ENCODE measurements at places on chromosomes 16 and 17.

DNA sequence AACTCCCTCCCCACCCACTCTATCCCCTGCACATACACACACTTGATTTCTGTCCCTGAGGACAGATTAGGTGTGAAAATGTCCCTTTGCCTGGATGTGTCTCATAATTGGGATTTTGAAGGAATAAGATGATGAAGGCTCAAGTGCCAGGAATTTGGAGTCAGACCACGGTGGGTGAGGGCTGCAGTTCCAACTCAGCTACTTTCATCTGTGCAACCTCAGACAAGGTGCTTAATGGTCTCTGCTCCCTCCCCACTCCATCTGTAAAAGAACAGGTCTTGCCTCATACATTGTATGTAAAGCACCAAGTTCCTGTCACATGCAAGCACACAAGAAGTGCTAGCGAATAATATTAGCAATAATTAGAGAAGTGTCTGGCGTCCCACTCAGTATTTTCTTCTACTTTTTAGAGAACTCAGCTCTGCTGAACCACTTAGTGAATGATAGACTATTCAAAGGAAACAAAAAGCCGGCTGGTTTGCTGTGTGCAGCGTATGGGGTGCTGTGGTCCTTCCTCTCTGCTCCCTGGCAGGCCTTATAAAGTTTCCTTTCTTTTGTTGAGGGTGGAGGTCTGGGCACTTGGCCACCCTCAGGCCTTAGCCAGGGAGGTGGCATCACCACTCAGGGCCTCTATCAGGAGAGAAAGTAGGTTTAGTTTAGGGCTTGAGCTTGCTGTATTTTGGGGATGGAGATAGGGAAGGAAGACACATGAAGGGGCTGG lies 6.4 kb downstream of the TBX4 start:
- no peak for DNase-seq

DNA sequence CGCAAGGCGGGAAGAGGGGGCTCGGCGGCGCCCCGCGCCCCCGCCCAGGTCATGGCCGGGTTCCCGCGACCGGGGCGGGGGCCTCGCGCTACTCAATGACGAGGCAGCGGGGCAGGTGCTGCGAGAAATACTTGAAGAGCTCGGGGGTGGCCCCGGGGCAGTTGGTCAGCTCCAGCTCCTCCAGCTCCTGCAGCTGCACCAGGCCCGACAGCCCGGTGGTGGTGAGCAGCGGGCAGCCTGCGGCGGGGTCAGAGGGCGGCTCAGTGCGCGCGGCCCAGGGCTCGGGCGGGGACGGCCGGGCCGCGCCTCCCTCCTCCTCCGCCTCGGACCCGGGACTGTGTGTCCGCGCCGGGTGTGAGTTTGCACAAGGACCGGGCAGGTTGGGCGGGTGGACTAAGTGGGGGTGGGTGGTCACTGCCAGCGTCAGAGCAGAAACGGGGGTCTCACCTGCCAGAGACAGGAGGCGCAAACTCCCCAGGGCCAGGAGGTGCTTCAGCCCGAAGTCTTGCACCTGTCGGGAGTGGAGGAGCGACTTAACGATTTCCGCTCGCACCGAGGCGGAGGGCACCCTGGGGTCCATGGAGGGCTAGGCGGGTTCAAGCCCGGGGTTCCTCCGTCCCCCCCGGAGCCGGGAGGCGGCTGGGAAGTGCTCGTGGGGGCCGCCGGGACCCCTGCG lies 4.1 kb upstream of the WDR24 start:
- DNase-seq = no peak

DNA sequence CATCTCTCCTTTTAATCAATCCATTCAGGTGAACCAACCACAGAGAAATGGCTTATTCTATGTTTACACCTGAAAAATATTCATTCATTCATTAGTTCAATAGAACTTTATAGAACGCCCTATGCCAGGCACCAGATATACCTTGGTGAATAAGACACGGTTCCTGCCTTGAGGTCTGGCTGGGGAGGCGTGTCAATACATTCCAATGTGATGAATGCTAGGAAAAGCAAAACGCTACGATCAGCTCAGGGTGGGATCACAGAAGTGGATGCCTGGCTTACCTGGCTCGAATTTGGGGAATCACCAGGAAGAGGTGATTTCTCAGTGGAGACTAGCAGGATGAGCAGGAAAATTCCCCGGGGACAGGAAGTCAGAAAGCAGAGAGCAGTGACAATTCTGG lies 17.5 kb upstream of the WFIKKN2 start:
- DNase-seq = no peak

- no peak for DNase-seq
These were observed 811 bp upstream of the MAP2K3 start for GRCh38 chr17:21283482-21284318.

- no peak for DNase-seq
These were observed 9.5 kb downstream of the NLRC5 start for GRCh38 chr16:56998861-56999260.

GRCh38 chr16:78117391-78117790 lies 17.9 kb downstream of the WWOX start:
- no peak for DNase-seq

DNA sequence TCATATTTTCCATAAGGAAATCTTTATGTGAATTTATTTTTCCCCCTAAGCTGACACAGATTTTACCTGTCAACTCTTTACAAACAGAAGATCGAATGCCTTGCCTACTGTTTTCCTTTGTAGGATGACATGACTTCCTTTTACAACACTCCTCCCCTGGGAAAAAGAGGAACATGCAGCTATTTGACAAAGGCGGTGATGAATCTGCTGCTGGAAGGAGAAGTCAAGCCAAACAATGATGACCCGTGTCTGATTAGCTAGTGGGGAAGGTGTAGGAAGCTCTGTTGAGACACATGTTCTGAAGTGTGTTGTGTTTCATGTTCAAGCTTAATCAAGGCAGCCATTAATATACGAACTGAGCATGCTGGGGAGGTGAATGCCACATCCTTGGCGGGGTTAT lies 238.0 kb downstream of the PHKB start:
- no peak for DNase-seq

DNA sequence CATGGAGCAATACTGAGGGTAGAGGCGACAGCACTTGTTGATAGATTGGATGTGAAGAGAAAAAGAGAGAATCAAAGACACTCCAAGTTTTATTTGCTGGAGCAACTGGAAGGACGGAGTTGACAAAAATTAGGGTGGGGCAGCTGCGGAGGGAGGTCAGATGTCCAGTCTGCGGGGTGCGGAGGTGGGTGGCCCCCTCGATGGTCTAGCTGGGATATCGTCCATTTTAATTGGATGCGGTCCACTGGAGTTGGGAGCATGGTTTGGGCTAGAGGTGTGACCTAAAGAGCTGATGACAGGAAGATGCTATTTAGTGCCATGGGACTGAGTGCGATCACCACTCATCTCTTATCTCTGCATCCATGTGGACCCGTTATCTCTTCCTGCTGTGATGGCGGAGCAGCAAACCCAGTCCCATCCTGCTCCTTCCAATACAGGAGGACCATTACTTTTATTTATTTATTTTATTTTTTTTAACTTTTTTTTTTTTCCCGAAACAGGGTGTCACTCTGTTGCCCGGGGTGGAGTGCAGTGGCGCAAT lies 48.3 kb upstream of the CBX4 start:
- no peak for DNase-seq

- no peak for DNase-seq
These were observed 428 bp upstream of the SALL1 start for GRCh38 chr16:51151435-51151960.

DNA sequence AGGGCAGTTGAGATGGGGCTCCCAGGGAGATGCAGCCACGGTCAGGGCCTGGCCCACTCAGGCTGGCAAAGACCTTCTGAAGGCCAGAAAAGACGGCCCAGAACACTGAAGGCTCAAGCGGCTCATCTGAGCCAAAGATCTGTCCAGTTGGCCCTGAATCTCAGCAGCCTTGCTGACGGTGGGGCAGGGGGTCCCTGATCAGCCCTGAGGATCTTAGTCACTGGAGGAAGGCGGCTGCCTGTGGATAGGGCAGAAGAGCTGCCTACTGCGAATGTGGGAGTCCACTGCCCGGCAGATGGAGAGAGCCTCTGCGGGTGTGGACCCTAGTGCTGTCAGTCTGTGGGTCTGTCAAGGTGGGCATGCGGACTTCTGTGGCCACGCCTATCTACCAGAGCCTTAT lies 1738.2 kb downstream of the TP53TG3F start:
- no peak for DNase-seq

GRCh38 chr16:392450-393030 lies 4.5 kb upstream of the NME4 start:
- DNase-seq = no peak

DNA sequence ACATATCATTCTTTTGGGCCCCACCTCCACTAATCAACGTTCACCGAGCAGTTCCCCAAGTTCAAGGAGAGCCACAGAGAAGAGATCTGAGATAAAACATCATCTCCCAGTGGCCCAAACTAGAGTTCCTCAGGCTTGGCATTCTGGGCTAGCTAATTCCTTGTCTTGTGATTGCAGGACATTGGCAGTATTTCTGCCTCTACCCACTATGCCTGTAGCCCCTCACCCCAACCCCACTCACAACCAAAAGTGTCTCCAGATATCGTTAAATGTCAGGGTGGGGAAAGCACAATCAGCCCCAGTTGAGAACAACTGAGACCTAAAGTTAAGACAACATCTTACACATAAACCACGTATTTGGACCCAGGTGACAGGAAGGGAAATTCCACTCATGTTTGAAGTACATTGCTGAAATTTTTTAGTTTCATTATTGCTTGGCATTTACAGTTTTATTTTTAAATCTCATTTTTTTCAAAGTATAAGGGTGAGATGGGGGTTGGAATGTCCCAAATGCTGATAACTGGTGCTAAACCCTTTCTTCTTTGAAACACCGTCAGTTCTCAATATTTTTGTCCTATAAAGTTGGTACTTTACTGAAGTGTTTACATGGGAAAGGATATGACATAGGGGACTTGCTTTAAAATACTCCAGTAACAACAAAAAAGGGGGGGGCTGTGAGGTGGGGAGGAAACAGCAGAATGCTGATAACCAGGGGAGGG lies 13.6 kb downstream of the ZC3H7A start:
- DNase-seq = peak; percentile 84

DNA sequence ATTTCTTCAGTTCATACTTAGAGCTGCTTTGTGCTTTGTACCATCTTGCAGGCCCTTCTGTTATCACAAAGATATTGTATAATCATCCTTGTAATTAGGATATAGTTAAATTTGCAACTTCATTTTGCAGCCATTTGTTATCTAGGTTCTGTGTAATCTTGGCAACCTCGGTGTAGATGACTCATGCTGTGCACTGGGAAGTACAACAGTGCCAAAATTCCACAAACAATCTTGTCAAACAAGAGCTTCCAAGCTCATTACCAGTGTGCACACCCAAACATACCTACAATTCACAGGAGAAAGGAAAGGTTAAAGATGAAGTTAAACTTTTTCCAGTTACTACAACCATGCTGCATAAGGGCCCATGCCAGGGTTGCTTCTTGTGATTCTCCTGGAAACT lies 1231.8 kb downstream of the CDH11 start:
- DNase-seq = no peak
